Chondrocyte (in vitro differentiated cells): ENCODE measurements at places on chromosomes 2 and 18.

- DNase-seq, result no peak
Measured at GRCh38 chr2:183898641-183899040, 699.7 kb upstream of the ZNF804A start.

DNA sequence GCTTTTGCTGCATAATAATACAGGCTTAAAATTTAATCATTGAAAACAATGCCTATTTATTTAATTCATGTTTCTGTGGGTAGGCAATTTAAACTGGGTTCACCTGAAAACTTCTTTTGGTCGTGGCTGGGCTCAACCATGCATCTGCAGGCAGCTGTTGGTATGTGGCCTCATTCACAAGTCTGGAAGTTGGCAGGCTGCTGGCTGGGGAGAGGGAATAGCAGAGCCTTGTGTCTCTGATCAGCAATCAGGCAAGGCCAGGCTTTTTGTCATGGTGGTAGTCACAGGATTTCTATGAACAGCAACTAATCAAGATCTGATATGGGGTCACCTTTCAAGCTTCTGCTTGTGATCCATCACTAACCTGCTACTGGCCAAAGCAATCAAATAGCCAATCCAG lies 130.1 kb upstream of the KCNJ3 start:
- DNase-seq, result no peak

DNA sequence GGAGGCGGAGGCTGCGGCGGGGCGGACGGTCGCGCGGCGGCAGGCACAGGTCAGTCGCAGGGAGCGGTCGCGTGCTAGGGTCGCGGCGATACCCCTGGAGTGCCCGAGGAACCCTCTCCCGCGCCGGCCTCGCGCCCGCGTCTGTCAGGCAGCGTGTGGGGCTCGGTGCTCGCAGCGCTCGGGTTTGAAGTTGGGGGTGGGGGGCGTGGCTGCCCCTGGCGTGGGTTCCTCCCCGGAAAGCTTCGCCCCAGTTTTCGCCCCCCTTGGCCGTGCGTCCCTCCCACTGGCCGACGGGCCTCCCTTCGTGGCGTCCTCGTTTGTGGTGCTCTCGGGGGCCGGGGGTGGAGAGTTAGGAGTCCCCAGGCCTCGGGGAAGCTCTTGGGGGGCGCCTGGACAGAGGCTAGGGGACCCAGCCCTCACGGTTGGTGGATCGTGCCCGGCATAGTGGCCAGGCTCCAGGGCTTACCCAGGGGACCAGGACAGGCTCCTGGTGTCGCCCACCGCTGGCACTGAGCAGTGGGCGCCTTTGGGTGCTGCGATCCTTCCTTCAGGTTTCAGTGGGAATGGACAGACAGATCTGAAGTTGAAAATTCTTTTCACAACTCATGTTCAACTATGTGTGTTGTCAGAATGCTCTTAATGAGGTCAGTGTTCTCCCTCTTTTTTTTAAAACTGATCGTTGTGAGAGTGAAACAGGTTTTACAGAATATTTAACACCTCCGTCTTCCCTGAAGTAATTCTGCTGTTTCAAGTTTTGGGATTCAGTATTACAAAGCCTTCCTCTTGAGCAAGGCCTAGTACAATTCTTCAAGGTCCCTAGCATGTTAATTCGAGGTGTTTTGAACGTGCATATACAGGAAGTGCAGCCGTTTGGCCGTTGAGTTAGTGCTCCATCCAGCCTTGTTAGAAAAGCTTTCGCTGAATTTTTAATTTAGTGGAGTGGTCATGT lies 604 bp downstream of the RALBP1 start:
- DNase-seq, result no peak

DNA sequence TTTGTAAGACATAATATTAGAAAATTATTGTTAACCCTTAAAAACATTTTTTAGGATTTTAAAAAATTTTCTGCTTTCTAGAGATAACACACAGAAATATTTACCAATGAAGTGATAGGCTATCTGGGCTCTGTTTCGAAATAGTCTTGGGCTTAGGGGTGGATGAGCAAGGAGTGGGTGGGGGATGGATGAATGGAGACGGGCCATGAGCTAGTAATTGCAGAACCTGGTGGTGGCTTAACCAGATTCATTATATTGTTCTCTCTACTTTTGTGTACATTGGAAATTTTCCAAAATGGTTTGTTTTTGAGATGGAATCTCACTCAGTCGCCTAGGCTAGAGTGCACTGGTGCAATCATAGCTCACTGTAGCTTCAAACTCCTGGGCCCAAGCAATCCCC lies 89.6 kb downstream of the TCF7L1 start:
- DNase-seq, result no peak

- no peak for DNase-seq
Measured at GRCh38 chr2:173184031-173185004, 108.7 kb downstream of the MAP3K20 start.

GRCh38 chr2:240913810-240914644 lies 7.9 kb downstream of the CROCC2 start:
- DNase-seq, result no peak

DNA sequence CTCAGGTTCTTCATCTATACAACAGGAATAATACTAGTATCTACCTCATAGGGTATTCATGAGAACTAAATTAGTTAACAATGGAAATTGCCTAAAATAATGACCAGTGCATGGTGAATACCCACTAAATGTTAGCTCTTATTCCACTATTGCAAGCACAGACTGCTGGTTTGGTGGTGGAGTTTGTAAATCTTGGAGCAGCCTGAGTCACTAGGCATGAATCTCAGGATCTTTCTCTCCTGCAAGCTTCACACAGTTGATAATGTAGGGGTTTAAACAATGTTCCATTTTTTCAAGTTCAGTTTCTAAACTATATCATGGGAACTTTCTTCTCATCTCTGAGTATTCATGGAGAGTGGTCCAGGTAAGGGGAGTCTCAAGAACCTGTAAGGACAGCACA lies 84.0 kb downstream of the OSR1 start:
- DNase-seq, result no peak

DNA sequence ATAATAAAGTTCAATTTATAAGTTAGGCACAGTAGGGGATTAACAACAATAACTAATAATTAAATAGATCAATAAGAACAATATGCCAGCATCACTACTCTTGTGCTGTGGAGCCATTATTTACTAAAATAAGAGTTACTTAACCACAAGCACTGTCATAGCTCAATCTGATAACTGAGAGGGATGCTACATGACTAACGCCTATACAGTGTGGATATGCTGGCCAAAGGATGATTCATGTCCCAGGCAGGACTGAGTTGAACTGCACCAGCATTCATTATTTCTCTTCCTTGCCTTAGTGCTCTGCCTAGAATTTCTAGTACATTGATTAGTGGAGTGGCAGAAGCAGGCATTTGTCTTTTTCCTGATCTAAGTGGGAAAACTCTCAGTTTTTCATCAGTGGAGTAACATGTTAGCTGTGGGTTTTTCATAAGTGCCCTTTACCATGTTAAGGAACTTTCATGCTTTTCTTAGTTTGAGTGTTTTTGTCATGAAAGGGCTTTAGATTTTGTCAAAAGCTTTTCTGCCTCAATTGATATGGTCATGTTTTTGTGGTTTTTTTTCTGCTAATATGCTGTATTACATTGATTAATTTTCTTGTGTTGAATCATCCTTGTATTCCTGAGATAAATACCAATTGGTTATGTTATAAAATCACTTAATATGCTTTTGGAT lies 21.7 kb downstream of the KIAA1328 start:
- DNase-seq, result no peak

DNA sequence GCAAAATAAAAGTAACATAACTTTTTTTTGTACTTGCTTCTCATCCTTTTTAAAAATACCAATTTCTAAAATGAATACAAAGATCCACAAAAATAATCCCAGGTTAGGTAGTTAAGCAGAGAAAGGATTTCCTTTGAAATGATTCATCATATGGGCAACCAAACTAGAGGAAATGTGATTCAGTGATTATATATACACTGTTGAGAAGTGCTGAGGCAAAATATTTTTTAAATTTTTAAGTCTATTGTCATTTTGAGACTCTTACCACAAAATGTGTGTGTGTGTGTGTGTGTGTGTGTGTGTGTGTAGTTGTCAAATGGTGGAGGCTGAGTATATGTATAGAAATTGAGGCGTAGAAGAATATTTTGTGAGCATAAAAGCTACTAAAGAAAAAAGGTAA lies 1075.3 kb downstream of the LRP1B start:
- no peak for DNase-seq

GRCh38 chr18:40576507-40577115 lies 1378.4 kb upstream of the PIK3C3 start:
- DNase-seq, result no peak

GRCh38 chr18:5424903-5425664 lies 118.7 kb downstream of the EPB41L3 start:
- DNase-seq, result no peak

DNA sequence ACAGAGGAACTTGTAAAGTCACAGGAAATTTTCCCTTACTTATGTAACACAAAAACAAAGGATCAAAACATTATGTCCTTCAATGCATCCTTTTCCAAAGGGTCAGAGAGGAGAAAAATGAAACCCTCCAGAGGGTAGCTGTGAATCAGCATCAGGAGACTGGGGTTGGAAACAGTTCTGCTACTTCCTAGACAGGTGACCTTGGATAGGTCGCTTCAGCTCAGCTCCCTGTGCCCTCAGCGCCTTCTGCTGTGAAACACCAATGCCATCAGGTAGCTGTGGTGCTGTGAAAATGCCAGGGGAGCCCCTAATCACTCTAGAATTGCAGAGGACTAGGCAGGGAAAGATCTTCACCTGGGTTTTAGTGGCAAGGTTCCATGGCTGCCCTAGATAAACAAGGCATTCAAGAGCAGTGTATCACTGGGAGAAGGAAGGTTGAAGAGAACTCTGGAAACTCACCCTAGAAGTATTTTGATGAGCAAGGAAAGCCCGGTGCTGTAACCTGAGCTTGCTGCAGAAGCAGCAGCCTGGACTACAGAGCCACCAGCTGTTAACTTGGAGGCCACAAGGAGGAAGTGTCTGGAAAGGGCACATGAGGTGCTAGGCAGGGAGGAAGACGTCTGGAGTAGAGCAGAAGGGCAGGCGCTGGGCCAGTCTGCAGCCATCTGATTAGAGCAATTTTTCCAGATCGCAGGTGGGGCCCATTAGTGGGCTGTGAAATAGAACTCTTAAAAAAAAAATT lies 100.7 kb upstream of the MCFD2 start:
- DNase-seq, result no peak
